ENCODE measurements at places on chromosomes 7 and 10.

DNA sequence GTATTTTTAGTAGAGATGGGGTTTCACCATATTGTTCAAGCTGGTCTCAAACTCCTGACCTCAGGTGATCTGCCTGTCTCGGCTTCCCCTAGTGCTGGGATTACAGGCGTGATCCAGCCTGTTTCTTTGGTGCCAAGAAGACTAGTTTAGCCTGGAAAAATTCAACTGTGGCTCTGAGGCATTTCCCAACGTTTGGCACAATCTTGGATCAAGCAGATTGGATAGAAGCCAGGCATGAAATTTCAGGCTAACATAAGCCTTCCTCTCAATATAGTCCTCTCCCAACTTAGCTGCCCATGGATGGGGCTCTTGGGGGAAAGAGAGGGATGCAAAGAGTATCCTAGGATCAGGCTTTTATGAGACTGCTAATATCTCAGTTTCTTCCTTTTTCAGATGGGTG lies 53.8 kb downstream of the APBB1IP start:
- DNase-seq: no peak

DNA sequence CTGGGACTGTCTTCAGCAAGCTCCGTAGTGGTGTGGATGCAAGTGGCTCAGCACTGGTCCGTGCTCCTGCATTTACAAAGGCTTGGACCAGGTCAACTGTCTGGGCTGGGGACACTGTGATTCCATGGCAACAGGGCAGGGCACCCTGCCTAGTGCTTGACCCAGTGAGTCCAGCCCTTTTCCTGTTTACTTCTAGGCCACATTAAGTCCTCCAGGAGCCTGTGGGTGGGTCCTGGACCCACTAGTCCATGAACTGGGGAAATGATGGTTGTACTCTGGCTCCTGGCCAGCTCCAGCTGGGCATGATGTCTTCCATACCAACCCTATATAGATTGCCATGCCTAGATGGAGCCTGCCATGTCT lies 152.0 kb downstream of the RPS24 start:
- DNase-seq: no peak

- no peak for DNase-seq
These were observed 63.3 kb upstream of the KMT2E start for GRCh38 chr7:104950754-104951153.

DNA sequence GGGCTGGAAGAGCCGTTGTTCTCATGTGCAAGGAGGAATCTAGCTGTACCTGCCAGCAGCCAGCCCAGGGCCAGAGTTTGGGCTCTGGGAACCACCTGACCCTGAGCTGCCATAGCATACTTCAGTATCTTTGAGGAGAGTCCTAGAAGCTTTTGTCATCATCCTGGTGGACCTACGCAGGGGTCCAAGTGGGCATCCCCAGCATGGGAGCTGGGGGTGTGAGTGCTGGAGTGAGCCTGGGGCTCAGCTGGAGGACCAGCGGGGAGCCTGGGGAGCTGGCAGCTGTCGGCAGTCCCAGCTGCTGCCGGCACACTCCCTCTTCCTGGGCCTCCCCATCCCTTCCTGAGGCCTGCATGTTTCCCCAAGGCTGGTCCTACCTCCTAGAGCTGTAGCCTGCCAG lies 32.5 kb downstream of the C10orf105 start:
- no peak for DNase-seq

- DNase-seq: no peak
These were observed 358.7 kb downstream of the ELMO1 start for GRCh38 chr7:37089972-37090371.

DNA sequence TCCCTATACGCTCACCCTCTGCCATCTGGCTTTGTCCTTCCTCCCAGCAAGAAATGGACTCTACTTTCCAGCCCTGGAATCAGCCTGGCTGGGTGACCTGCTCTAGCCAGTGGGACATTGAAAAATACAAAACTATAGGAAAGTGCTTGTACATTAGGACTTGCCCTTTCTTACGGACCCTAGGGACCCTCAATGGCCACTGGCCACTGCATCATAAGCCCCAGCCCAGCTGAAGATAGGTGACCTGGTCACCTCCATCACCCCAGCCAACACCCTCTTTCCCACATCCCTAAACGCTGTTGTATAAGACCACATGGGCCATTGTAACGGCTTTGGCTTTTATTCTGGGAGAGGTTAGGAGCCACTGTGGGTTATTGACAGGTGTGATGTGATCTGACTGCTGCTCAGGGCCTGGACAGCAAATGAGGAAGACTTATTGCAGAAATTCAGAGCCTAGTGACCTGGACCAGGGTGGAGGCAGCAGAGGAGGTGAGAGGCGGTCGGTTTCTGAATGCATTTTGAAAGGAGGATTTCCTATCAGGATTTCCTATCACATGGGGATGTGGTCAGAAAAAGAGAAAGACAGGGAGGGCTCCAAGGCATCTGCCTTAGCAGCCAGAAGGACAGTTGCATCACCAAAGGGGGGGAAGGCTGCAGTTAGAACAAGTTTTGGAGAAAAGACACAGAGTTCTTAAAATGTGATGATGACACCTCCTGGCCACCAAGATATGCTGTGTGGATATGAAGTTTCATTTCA lies 2.2 kb upstream of the LMBR1 start:
- peak; percentile 51 for DNase-seq

GRCh38 chr7:132685277-132685676 lies 109.0 kb upstream of the PLXNA4 start:
- DNase-seq: no peak

DNA sequence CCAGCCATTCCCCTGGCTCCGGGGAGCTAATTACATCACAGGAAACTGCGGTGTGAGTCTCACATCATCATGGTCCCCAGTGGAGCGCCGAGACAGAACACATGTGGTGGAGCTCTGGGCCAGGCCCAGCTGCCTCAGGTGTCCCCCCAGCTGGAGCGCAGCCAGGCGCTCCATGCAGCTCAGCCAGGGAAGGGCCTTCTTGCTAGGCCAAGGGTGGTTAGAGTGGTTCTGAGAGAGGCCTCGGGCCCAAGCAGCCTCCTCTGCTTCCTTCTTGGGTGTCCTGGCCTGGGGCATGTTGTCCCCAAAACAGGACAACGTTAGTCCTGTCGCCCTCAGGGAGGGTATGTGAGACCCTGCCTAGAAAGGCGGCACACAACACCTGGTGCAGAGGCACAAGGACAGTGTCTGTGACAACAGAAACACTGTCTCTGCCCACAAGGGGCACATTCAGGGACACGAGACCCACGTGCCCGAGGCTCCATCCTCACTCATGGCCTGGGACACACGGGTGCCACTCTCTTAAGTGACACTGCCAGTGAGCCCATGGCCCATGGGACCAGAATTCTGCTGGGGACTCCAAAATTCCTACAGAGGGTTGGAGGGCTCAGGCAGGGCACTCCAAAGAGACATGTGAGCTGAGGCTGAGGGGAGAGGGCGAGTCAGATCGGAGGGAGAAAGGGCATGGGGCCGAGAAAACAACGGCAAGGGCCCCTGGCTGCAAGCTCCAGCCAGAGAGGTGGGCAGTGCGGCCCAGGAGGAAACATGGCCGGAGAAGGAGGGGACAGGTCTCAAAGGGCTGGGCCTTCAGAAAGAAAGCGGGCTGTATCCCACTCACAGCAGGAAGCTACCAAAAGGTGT lies 37.0 kb upstream of the RET start:
- no peak for DNase-seq

DNA sequence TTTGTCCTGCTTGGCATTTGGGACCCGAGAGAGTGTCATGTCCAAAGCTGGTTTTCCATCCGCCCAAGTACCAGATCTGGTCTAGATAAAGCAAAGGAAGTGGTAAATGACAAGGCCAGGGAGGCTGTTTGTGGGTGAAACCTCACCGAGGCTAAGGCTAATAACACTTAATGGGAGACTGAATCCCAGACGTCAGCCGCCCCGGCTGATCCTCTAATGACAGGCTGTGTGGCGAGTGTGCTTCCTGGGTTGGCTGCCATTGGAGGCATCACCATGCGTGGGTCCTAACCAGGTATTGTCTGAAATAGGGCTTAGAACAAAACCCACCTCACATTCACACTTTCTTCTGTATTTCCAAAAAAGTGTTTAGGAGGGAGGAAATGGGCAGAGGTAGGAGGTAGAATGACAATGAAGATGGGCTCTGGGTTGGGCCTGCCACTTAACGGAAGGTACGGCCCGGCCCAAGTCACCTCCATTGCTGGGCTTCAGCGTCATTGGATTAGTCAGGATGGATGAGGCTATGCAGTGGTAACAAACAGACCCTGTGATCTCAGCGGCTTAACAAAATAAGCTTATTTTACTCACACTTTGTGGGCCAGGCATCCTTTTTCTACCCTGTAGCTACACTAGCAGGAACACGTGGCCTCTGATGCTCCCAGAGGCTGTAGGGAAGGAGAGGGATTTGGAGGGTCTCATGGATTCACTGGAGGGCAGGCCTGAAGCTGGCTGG lies 59.7 kb downstream of the PROSER2 start:
- peak; percentile 14 for DNase-seq

- no peak for DNase-seq
These were observed 80.2 kb upstream of the NEBL start for GRCh38 chr10:20977300-20977699.

- no peak for DNase-seq
These were observed 455.6 kb upstream of the AKR1E2 start for GRCh38 chr10:4370376-4370775.

GRCh38 chr7:149109969-149110368 lies 16.2 kb downstream of the ZNF425 start:
- no peak for DNase-seq

GRCh38 chr10:16182144-16182543 lies 254.7 kb upstream of the PTER start:
- DNase-seq: no peak

DNA sequence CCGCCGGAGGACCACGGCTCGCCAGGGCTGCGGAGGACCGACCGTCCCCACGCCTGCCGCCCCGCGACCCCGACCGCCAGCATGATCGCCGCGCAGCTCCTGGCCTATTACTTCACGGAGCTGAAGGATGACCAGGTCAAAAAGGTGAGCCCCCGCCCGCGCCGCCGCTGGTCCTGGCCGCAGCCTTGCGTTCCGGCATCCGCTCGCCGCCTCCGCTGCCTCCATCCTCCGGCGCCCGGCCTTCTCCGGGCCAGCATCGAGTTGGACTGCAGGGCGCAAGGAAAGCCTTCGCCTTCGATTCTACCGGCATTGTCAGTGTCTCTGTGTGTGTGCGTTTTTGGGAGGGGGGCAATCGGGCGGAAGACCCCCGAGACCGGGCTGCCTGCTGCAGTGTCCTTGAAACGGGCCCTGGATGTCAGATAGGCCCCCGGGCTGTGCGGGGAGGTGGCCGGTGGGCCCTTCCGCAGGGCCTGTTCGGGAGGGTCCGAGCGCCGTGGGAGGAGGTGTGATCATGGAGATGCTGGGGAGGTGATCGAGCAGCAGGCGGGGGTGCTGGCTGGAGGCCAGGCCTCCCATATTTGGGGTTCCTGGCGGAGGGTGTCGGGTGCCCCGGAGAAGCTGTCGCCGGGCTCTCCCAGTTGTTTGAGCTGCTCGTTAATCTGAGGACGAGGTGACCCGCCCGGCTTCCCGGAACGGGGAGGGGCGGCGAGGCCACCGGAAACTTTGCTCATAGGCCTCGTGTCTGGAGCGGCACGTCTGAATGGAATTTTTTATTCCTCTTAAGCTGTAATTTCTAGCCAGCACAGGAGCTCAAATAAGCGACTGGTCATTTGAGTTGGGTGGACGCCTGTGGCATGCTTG lies 40.8 kb downstream of the HK1 start:
- peak; percentile 73 for DNase-seq

DNA sequence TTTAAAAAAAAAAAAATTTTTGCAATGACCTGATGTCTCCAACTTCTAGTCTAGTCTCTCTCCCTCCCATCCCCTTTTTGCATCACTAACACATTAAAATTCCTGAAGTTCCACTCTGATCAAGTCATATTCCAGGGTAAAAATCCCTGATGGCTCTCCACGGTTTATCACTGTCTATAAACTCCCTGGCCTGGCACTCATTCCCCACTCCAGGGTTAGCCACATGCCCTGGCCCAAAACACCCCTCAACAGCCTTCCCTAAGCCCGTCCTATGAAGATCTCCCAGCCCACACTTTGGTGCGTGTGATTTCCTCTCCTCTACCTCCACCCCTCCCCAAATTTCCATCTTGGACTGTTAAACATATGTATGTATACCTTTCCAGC lies 125.4 kb downstream of the JAZF1 start:
- DNase-seq: no peak

GRCh38 chr10:103512591-103513379 lies 19.3 kb downstream of the NEURL1 start:
- no peak for DNase-seq

DNA sequence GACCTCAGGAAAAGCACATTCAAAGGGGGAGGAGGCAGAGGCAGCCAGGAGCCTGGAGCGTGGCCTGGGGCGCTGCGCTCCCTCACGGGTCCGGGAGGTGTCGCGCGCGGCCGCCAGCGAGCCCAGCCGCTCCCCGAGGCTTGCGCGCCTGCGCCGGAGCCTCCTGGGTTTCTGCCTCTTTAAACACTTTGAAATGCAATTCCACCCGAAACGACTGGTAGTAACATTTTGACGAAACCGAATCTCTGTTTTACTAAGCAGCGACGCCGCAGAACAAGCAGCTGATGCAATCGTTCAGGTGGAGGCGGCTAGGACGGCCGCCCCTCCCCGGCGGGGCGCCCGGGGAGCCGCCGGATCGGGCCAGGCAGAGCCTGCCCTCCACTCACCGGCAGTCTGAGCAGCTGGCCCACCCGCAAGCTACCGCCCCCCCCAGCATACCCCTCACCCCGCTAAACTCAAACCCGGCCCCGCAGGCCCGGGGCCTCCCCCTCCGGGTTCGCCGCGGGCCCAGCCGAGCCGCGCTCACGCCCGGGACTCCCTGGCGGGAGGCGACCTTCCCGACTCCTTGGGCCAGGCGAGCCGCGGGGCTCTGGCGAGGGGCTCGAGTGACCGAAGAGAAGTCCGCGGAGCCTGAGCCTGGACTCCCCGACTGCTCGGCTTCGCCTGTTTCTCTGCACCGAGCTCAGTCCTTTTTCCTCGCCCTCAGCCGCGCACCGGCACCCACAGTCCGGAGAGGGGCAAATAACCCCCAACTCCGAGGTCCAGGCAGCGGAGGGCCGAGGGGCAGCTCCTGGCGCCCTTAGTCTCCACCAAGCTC lies 3.2 kb downstream of the MKX start:
- DNase-seq: peak; percentile 94

- no peak for DNase-seq
These were observed 92.1 kb downstream of the PPP1R3C start for GRCh38 chr10:91540733-91541132.

GRCh38 chr10:58714409-58714808 lies 201.7 kb downstream of the BICC1 start:
- no peak for DNase-seq

GRCh38 chr10:50604049-50604640 lies 19.6 kb downstream of the SGMS1 start:
- no peak for DNase-seq

DNA sequence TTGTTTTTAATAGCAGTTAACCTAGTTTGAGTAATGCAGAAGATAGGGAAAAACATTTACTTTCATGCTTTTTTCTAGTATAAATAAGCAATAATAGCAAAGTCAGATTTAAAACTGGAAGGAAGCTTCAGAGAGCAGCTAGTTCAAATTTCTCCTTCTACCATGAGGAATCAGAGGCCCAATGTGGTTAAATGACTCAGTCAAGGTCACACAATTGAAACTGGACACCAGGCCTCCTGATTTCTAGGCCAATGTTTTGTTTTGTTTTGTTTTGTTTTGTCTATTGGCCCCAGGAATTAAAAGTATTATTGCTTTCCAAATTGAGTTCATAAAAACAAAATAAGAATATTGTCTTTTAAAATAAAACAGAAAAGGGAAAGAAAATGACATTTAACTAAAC lies 122.3 kb downstream of the TRIL start:
- no peak for DNase-seq

GRCh38 chr10:51170518-51171245 lies 96.4 kb downstream of the PRKG1 start:
- DNase-seq: no peak

GRCh38 chr10:72013202-72013945 lies 49.2 kb downstream of the CHST3 start:
- no peak for DNase-seq

- DNase-seq: no peak
These were observed at the start of gene KAZALD1 for GRCh38 chr10:101061624-101062231. Gene KAZALD1, plus strand, starts transcription at chr10:101061989. Its CDS starts 604 bp downstream, at chr10:101062593.
